Islet precursor cell (in vitro differentiated cells): ENCODE measurements at places on chromosomes 12 and 14.

DNA sequence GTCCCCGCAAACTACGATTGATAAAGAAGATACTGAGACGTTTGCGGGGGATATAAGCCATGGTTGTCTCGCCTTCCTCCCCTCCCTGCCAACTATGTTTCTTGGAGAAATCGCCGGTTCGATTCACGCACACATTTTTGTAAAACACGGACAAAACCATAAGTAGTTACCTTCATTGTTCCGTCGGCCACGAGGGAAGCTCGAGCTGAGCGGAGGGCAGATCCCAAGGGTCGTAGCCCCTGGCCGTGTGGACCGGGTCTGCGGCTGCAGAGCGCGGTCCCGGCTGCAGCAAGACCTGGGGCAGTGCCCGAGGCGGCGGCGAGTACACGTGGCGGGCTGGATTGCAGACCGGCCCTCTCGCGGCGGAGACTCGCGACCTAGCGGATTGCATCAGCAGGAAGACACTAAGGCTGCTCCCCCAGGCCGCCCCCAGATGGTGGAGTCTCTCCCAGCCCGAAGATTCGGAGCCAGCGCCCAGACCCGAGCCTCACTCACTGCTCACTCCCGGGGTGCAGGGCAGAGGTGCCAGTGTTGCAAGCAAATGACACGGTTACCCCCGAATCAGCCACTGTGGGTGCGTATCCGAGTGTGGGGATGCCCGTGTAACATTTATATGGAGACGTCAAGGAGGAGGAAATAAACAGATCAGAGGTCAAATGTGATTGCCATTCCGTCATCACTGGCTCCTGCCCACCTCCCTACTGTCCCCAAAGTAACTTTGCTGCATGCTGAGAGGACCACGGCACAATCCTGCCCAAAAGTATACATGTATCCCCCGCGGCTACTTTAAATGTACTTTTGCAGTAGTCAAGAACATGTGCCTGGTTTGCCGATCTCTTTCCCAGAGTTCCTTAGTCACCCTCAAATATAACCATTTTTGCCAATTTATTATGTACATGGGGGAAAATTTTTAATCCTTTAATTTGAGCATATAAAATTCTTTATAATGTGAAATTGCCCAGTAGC lies at the start of gene BCAT1:
BCAT1 (minus strand) TSS at position 345 of the 966 bp plus-strand sequence; CDS start at position 176, 169 bp downstream.
- DNase-seq = peak; percentile 96

DNA sequence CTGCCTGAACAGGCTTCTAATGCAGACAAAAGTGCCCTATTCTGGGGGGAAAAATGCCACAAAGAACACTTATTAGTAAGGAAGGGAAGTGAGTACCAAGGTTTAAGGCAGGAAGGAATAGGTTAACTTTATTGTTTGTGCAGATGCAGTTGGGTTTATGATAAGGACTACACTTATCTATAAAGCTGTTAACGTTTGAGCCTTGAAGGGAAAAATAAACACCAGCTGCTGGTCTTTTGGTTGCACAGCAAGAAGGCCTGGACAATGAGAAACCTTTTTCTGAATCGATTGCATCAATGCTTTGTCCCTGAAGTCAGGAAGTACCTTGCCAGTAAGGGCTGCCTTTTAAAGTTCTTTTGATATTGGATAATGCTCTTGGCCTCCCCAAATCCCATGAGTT lies 407.8 kb downstream of the ATP23 start:
- DNase-seq = no peak

DNA sequence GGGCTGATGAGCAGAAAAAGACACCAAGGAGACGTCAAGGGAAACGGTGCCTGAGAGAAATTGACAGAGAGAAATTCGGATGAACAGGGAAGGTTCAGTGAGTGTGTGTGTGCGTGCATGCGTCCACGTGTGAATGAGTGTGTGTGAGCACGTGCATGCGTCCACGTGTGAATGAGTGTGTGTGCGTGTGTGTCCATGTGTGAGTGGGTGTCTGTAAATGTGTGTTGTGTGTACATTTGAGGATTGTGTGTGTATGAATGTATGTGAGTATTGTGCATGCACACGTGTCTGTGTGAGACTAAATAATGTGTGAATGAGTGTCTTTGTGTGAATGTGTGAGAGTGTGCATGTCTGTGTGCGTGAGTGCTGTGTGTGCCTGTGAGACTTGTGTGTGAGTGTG lies 137.4 kb upstream of the MED13L start:
- no peak for DNase-seq

GRCh38 chr14:50773632-50774541 lies 57.1 kb downstream of the NIN start:
- DNase-seq = peak; percentile 77

GRCh38 chr12:99257672-99258071 lies 389.9 kb upstream of the GARIN6 start:
- DNase-seq = no peak

GRCh38 chr12:44380861-44381260 lies 495.3 kb downstream of the NELL2 start:
- DNase-seq = no peak

- peak; percentile 28 for DNase-seq
Measured at GRCh38 chr12:93519859-93520258, 52.5 kb downstream of the MRPL42 start.

GRCh38 chr12:114686426-114686772 lies 2.4 kb upstream of the TBX3 start:
- peak; percentile 76 for DNase-seq

DNA sequence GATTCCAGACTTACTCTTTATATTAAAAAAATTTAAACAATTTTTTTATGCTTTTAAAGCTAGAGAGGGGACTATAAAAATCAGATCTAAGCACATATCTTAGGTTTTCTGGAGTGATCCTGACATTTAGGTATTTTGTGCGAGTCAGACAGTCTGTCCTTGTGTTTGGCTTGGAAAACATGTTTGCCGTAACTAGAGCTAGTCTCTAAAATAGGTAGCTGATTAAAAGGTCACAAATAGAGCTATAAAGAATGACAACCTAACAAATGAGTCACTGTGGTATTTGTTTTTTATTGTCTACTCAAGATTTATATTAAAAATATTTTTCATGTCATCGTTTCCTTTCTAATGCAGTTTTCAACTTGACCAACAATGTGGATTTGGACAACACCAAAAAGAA lies 73.4 kb downstream of the MNAT1 start:
- DNase-seq = no peak

DNA sequence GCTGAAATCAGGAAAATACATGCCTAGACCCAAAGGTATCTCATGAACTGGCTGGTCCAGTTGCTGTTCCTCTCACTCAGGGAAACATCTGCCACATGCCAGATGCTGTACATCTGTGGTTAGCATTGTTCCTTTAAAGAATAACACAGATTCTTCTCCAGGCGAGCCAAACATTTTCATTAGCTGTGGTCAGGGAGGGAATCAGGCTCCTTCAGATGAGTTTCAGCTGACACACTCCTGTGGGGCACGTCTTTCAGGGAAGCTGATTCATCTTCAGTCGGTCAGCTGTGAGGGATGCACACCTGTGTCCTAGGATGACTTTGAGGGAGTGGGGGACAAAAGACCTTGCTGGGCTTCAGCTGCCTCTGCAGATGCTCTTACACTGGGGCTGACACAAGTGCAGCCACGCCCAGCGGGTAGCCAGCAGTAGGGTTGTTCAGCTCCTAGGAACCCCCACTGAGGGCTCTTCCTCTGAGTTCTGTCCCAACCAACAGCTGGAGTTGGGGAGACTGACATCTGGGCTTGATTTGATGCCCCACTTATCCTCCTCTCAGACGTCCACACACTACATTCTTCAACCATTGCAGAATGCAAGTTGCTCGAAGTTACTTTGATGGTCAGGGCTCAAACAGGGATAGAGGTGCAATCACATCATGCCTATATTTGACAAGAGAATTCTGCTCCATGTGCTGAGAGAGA lies 155.0 kb downstream of the NUAK1 start:
- no peak for DNase-seq

DNA sequence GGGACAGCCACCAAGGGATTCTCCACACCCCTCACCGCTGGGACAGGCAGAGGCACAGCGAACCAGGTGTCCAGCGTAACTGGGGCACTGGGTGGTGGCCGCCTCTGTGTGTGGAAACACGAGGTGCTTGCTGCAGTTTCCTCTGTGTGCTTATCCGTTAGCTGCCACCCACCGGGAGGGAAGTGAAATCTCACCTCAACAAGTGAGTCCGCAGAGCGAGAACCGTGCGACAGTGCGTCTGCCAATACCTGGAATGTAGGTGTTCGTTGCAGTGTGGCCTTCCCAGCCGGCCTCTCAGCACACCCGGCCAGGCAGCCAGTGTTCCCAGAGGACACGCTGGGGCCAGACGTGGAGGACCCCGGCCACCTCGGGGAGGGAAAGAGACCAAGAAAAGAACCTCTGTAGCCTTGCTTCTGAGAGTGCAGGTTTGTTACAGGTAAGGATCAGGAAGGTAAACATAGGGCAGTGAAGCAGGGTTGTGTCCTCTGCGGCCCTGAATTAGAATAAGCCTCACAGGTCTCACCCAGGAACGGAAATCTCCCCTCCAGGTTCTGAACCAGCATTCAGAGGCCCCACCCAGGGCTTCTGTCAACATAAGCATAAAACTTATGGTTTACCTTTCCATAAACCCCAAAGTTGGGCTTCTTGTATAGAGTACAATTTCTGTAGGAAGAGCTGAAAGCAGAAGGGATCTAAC lies 1.5 kb downstream of the BCL2L14 start:
- DNase-seq = no peak

GRCh38 chr12:58509116-58509885 lies 411.0 kb downstream of the LRIG3 start:
- DNase-seq = no peak

DNA sequence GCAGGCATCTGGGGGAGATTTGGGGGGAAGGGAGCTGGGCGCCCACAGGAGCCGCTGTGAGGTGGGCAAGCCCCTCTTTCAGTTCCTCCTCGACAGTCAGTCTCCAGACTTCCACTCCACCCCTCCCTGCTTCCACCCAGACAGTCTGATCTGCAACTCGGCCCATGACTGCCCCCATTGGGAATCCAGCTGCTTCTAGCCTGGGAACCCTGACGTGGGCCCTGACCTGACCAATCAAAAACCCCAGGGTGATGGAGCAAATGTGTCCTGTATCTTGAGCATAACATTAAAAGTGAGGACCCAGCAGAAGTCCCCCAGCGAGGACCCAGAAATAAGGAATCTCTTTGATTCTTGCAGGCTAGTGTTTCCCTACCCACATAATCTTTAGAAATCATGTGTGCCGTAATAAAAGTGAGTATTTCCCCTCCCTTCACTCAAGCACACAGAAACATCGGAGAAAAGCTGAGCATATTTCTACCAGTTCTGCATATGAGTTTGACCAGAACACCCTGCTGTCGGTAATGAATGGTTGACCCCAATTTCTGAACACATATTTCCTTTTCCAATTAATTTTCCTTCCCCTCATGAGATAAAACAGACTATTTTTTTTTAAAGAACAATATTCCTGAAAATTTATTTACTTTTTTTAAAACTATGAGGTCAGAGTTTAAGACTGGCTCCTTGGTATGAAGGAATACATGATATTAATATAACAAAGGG lies 6.4 kb downstream of the SSH1 start:
- DNase-seq = no peak

DNA sequence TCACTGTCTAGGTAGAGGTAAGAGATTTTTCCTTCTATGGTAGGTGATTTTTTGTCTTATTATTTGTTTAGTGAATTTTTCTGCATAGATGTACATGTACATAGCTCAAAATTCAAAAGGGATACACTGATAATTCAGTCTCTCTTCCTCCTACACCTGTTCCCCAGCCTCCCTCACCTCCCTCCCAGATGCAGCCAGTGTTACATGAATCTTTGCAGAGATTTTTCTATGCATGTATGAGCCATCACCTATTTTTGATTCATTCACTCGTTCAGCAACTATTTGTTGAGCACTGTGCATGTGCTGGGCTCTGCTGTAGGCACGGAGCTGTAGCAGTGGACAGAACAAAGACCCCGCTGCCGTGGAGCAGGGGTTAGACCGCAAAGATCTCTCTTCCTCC lies 218.9 kb downstream of the AACS start:
- DNase-seq = no peak

DNA sequence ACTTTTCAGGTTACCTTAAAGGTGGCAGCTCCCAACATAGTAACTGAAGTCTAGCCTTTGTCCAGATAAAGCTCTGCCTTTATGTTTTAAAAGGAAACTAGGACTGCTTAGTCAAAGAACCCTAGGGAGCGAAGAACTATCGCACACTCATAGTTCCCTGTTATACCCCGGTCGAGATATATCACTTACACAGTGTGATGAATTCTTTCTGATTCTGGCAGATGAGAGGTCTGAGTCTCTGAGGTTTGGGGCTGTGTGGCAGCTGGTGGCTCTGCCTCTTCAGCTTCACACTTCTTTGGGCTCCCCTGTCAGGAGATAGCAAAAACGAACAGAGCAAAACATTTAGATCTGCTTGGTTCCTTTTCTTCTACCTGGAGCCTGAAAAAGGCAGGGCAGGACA lies 17.0 kb downstream of the ACIN1 start:
- DNase-seq = no peak

DNA sequence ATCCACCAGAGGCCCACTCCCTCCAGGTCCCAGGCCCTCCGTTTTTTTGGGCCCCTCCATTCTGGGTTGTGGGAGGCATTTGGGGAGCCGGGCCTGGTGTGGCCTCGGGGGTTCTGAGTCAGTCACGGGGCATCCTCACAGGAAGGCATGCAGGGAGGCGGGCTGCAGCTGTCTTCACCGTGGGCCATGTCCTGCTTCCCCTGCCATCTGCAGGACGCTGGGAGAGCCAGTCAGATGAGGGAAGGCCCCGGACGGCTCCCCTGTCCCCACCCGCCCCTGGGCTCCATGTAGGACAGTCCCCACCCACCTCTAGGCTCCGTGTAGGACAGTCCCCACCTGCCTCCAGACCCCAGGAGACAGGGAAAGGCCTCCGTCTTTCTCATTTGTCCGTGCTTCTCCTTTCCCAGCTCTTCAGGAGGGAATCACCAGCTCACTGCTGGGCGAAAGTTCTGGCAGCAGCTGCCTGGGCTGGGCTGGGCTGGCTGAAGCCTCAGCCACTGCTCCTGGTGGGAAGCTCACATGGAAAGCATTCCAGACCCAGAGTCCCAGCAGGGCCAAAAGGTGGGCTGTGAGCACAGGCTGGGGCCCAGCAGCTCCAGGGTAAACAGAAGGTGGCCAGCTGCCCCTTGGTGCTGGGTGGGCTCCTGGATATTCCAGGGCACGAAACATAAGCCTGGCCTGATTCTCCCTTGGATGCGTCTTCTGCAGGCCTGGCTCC lies 217.8 kb downstream of the KIF26A start:
- no peak for DNase-seq

DNA sequence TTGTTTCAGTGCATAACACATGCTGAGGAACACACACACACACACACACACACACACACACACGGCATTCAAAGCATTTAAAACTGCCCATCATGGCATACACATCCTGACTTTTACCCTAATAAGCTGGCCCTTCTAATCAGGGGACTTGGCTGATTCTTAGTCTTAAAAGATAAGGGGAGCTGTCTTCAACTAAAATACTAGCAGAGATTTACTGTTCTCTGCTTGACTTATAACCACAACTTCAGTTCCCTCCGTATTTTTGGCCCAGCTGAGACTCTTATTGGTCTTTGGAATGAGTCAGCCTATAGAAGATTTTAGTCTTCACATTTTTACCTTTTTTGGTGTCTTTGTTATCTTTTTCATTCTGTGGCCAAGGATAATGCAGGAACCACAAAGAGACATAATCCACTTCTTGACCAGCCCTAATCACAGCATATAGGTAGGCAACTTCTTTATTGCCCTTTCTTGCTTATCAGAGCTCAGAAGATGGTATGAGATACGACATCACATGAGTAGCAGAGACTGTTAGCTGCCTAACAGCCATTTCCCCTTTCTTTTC lies 25.1 kb upstream of the SLC8A3 start:
- no peak for DNase-seq

GRCh38 chr14:35438910-35439713 lies 34.6 kb upstream of the NFKBIA start:
- DNase-seq = no peak
